NCI-H510A (cell line): ENCODE measurements at places on chromosomes 12 and 14.

GRCh38 chr12:7610006-7610405, 55.7 kb downstream of the APOBEC1 start:
- no peak for DNase-seq

DNA sequence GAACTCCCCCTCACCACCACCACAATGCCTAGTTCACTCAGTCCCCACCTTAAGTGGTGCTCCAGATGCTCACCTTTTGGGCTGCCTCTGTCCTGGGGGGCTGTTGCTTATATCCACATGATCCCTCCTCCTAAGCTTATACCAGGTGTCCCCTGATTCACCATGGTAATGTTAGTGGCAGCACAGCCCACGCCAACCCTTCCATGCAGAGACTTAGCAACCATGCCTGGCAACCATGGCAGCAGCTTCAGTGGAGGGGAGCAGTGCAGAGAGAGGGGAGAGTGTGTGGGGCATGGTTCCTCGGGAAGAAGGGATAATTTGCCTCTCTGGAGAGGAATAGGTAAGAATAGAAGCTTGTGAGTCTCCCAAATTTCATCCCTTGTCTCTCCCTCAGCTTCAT, 1.2 kb upstream of the DDN start:
- DNase-seq, result no peak

- no peak for DNase-seq
Measured at GRCh38 chr12:111046896-111047295, 126.5 kb upstream of the MYL2 start.

- DNase-seq, result no peak
Measured at GRCh38 chr14:53638966-53639365, 317.7 kb downstream of the BMP4 start.

GRCh38 chr12:124556896-124557501, 10.4 kb downstream of the NCOR2 start:
- no peak for DNase-seq

- no peak for DNase-seq
Measured at GRCh38 chr12:40691913-40692764, at the start of gene CNTN1. CNTN1 (plus strand) TSS chr12:40692439.

DNA sequence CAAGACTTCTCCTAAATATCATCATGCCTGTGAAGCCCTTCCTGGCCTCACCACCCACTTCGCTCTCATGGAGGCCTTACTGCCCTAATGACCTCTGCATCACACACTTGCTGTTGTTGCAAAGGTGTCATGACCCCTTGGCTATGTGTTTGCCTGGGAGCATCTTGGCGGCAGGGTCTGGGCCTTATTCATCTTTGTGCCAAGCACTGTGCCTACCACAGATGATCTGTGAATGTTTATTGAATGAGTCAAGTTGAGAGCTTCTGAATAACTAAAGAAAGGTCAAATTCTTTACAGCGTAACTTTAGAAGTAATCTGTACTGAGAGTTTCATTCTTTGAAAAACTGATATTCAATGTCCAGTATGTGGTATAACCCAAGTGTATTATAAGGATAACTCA, 113.3 kb downstream of the TTC8 start:
- no peak for DNase-seq

- peak; percentile 90 for DNase-seq
Measured at GRCh38 chr12:108955225-108955835, 65.5 kb downstream of the SVOP start.

DNA sequence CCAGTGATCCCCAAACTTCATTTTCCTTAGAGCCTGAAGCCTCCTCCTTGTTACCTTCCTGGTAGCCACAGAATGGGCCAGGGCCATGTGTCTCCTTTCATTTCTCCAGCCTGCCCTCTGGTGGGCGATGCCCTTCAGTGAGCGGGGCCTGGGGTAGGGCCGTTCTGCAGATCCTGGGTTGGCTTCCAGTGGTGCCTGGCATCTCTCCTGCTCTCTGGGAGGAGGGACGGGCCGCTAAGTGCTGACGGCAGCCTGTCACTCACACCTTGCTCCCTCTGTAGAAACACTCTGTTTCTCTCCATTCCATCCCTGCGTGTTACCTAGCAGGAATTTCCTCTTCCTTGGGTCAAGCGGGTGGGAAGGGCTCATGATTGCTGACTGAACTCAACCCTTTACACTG, 232.1 kb downstream of the CACNA1C start:
- DNase-seq, result peak; percentile 61

- no peak for DNase-seq
Measured at GRCh38 chr12:66111605-66112004, 18.9 kb downstream of the LLPH start.

GRCh38 chr14:71720978-71721624, 211.1 kb upstream of the RGS6 start:
- DNase-seq, result no peak
